ENCODE measurements at places on chromosomes 12 and 14.

DNA sequence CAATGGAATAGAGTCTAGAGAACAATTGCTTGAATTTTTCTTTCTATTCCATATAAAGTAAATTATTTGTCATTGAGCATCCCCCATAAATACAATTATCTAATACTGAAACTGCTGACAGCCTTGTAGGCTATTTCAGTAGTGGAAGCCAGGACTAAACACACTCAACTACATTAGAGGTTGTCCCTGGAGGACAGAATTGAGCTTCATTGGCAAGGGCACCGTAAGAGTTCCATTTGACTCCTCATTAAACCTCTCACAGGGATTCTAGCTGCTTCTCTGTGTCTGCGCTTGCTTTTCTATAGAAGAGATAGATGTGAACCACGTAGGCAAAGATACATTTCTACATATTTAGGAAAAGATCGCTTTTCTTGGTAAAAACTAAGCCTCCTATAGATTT, 3.5 kb upstream of the PTPRO start:
- DNase-seq: no peak

GRCh38 chr12:6923003-6923732, 4.6 kb upstream of the ATN1 start:
- no peak for DNase-seq

GRCh38 chr12:59407799-59408198, 188.0 kb upstream of the SLC16A7 start:
- DNase-seq: no peak

DNA sequence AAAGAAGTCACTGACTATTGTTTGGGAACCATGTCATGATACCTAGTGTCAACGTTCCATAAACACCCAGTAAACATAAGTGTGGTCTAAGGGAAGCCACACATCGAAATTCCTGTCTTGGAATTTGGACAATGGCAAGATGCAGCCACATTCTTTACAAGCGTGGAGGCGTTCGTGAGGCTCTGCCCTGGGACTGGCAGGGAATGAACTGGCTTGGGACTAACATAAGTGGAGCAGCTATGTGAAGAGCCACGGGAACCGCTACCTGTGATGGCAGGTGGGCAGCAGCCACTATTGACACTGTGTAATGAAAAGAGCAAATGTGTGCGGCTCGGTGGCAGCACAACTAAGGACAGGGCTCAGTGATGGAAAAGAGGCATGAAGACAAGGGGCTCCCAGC, 10.0 kb upstream of the NRIP2 start:
- DNase-seq: no peak

DNA sequence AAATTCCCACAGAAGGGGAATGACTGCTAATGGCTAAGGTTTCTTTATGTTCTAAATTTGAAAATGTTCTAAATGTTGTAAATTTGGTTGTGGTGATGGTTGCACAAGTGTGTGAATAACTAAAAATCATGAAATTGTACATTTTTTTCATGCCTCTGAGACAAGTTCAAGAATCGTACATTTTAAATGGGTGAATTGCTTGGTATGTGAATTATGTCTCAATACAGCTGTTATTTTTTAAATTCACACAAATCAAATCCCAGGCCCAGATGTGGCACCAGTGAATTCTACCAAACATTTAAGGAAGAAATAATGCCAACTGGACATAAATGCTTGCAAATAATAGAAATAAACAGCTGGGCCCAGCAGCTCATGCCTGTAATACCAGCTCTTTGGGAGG, 28.6 kb upstream of the RND1 start:
- DNase-seq: no peak

Data from Daoy (cell line).